Stimulated activated CD8-positive, alpha-beta memory T cell treated with anti-CD3 and anti-CD28 coated beads, Interleukin-12 subunit alpha, Interleukin-12 subunit beta, amount 100 ng/mL, for 4 hours (primary cell): ENCODE measurements at places on chromosomes 12 and 14.

DNA sequence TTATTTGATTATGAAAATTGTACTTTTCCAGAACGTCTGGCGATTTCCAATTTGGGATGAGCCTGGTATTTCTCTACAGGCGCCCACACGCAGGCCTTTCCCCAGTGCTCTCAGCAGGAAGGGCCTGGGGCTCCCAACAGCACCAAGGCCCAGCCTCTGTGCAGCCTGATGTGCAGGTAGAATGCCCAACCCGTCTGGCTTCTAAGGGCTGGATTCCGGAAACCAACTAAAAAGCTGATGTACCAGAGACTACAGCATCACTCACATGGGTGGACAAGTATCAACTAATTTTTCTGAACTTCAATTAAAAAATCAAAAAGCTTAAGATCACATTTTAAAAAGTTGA is 25.8 kb downstream of the CDC42BPB start:
- DNase-seq, result no peak

DNA sequence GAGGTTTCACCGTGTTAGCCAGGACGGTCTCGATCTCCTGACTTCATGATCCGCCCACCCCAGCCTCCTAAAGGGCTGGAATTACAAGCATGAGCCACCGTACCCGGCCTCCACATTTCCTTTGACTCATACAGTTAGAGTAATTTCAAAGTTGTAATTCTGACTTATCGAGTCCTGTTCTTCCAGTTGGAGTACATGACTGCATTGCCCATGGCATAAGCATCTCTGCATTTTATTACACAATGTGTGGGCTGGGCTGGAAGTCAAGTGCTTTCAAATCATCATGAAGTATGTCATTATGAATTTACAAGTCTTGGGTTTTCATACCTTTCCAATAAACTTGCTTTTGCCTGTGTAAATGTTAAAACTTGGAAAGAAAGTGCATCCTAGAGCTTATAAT is 1295.7 kb upstream of the FLRT2 start:
- DNase-seq, result no peak

GRCh38 chr12:98374007-98374406 is 141.4 kb upstream of the TMPO start:
- DNase-seq, result no peak

- peak; percentile 41 for DNase-seq
These were observed 10.0 kb downstream of the WNT1 start for GRCh38 chr12:48988030-48988649.

GRCh38 chr14:35975814-35976213 is 149.7 kb downstream of the BRMS1L start:
- DNase-seq, result no peak
